ENCODE measurements at places on chromosomes 13 and 19. TPM values are rescaled to one million over a fixed set of nuclear protein-coding genes. Genes with fewer than 3 reads are reported as not detected.

The CD209 gene
- total RNA-seq, result not detected

The INSR gene
- total RNA-seq, result 4.1 TPM

The VSTM2B gene
- not detected for total RNA-seq

The NANOS3 gene
- 2.3 TPM for total RNA-seq

The KLF1 gene
- total RNA-seq, result not detected

The SERTAD3 gene
- 46.8 TPM for total RNA-seq

The MTUS2 gene
- not detected for total RNA-seq

The SIGLEC5 gene
- total RNA-seq, result not detected
